ENCODE measurements at places on chromosomes 1 and 21. TPM values are rescaled to one million over a fixed set of nuclear protein-coding genes. Genes with fewer than 3 reads are reported as not detected.

LAPTM5 gene
- total RNA-seq = 205 TPM

GRCh38 chr1:34808051-34808810, 15.4 kb downstream of the GJA4 start:
- no peak for DNase-seq

TMEM54 gene
- 16.2 TPM for total RNA-seq

DNA sequence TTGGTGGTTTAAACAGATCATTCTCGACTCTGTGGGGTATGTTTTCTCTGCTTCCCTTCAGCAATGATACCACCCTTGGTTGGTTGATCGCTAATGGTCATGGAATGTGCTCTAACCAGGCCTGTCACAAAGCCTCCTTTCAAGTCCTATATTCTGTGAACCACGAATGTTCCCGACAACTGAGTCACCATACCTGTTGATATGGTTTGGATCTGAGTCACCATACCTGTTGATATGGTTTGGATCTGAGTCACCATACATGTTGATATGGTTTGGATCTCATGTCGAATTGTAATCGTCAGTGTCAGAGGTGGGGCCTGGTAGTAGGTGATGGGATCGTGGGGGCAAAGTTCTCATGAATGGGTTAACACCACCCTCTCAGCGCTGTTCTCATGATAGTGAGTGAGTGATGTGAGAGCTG, 10.2 kb upstream of the CAMK2N1 start:
- no peak for DNase-seq

DNA sequence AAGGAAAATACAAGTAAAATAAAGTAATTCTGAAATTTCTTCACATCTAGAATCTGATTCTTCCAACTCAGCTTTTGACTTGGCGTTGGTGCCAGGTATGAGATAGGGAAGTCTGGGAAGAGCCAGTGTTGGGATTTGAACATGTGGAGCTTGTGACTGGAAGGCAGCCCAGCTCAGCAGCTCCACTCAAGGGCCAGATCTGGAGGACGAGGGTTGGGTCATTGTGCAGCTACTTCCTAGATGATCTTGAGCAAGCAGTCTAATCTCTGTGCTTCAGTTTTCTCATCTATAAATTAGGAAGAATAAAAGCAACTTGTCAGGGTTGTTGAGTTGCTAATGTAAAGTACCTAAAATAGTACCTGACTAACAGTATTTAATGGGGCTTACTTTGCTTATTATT, 5.0 kb downstream of the ADARB1 start:
- DNase-seq = no peak

GRCh38 chr1:223250632-223251015, 107.6 kb upstream of the TLR5 start:
- no peak for DNase-seq

GRCh38 chr1:203204756-203205155, 18.3 kb upstream of the CHI3L1 start:
- DNase-seq = no peak

DNA sequence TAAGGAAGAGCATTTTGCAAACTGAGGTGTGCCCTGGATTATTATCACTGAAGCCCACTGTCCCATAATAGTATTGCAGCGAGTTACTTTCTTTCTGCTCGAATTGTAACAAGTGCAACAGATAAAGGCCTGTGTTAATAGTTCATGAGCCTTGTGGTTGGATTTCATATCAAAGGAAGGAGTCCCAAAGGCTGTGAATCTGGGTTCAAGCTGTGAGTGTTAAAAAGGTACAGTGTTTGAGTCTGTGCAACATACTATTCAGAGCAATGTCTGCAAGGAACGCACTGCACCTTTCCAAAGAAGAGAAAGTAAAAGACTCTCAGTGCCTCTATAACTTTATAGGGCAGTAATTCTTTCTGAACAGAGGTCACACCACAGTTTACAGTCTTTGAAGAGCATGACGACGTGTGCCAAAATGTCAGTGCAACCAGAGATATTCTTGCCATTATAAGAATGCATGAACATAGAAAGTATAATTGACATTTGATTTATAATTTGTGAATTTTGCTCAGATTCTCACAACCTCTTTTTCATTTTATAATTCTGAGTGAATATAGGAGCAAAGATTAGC, 79.1 kb downstream of the CDC7 start:
- no peak for DNase-seq

OR10J1 gene
- not detected for total RNA-seq

GRCh38 chr21:33899199-33899598, 16.4 kb downstream of the ATP5PO start:
- no peak for DNase-seq

GRCh38 chr1:31746687-31747086, 17.5 kb downstream of the ADGRB2 start:
- no peak for DNase-seq

DNA sequence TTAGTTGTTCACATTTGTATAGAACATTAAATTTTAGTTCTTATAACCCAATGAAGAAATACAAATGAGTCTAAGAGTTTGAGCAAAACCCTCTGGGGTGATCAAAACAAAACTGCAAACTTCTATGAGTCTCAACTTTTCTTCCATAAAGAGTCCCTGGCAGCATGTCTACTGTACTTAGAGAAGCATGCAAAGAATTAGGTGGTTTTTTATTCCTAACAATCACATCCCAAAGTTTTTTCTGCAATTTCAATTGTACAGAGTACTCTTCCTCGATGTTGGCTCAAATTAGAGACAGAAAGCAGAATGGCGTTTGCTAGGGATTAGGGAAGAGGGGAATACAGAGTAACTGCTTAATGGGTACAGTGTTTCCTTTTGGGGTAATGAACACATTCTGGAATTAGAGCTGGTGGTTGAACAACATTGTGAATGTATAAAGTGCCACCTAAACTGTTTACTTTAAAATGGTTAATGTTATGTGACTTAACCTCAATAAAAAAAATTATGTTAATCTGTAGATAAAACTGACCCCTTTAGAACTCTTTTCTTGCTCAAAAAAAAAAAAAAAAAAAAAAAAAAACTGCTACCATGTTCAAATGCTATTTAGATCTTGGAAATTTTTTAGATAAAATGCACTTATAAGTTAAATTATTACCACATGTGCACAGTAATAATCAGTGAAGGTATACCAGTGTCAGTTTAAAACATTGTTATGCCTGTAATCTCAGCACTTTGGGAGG, 4.8 kb downstream of the RC3H1 start:
- no peak for DNase-seq

DNA sequence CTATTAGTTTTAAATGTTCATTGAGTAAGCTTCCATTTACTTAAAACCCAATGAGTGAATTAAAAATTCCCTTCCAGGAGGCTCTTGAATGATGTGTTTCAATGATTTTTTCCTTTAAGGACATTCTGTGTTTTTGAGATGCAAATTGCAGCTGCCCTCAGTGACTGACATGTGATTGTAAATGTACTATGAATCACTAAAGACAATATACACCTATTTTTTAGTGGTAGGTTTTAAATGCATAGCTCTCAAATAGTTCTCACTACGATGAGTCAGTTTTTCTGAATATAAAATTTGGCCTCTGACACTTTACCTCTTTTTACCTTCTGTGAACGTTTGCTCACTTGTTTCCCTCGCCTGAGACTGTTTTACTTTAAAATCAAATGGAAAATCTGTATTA, 204.7 kb downstream of the BARHL2 start:
- no peak for DNase-seq

ACTL8 gene
- not detected for total RNA-seq

DNA sequence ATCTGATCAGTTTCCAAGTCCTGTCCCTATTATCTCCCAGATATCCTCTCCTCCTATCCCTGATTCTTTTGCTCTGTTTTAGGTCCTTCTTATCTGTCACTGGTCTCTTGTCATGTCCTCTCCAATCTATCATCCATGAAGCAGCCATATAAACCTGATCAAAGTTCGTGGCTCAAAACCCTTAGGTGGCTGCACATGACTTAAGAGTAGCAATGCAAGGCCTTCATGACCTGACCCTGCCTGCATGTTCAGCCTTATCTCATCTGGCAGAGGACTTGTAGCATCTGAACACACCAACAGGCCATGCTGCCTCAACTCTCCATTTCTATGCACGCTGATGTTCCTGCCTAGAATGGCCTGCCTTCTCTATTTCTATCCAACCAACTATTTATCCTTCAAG, 65.2 kb downstream of the NOS1AP start:
- no peak for DNase-seq

DNA sequence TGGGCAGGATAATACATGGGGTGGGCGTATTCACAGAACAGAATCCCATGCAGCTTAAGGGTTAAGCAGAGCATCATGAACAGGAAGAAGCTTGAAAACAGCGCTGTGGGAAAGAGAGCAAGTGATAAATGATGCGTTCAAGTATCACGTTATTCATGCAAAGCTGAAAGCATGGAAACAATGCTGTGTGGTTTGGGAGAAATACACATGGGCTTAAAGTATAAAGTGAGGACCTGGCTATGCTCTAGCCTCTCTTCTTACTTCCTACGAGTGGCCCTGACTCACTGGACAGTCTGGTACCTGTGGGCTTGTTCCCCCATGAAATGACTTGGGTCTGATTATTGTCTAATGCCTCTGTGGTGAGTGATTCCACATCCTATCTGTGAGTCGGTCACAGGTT, 25.7 kb downstream of the TMPRSS2 start:
- no peak for DNase-seq

CLDN14 gene
- not detected for total RNA-seq

DNA sequence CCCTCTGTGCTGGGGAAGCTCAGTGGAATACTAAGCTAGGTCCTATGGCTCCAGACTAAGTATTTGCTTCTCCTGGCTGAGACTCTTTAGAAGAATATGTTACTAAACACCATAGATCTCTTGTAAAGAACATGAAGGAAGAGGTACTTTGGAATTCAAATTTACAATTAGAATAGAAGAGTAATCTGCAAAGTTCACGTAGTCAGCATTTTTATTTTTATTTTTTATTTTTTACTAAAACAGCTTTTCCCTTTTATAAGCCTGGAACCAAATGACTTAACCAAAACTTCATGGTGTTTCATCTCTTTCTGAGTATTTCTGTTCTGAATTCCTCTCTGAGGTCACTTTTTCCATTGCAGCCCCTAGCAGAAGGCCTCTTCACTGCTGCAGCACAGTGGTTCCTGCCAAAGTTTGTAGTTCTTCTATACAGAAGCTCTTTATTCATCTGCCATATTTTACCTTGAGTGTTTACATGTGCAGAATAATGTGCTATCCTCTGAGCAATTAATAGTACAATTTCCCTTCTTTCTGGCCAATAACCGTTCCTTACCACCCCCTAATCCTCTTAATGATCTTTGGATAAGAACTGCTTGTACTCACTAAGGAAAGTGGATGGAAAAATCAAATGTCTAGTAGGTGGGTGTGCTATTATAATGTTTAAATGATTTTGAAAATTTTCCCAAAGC, 27.2 kb downstream of the TSEN15 start:
- DNase-seq = no peak

DNA sequence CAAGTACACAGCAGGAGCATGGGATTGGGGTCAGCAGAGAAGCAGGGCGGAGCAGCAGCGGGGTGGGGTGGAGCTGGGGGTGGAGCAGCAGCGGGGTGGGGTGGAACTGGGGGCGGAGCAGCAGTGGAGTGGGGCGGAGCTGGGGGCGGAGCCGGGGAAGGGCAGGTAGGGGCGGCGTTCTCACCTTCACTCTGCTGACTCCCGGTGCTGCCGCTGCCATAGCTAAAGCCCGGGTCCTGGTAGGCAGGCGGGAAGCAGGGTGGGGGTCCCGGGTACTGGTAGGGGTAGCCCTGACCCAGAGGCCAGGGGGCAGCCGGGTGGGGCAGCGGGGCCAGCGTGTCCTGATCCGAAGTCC, 6.7 kb downstream of the TAS1R3 start:
- DNase-seq = no peak

DNA sequence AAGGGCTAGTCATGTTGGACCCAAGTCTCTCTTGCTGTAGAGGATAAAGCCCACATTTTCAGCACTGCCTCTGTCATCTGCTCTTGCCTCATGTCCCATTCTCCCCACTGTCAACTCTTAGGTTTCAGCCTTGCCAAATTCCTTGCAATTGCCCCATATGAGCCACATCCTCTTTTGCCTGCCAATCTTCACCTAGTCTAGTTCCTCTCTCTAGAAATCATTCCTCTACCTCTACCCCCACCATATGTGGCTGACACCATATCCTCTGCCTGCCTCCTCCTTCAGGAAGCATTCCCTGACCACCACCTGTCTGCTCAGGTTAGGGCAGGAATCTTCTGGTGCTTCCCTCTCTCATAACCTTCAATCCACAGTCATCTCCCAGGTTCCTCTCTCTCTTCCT, 38.2 kb downstream of the SLC9A1 start:
- no peak for DNase-seq

- no peak for DNase-seq
Observed at GRCh38 chr1:168676861-168677260, 52.1 kb downstream of the DPT start.

DNA sequence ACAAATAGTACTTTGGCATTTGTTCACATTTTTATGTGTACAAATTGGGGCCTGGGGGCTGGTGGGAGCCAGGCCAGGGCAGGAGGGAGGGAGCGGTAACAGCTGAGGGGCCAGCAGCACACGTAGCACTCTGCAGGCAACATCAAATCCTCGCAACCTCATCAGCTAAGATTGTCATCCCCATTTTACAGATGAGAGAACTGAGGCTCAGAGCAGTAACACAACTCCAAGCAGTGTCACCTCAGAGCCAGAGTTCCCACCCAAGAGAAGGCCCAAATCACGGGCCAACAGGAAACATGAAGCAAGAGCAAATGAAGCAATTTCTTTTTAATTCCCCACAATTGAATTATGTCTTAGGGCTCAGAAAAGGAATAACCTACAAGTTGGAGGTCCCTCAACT, 14.1 kb downstream of the IFFO2 start:
- no peak for DNase-seq

DNA sequence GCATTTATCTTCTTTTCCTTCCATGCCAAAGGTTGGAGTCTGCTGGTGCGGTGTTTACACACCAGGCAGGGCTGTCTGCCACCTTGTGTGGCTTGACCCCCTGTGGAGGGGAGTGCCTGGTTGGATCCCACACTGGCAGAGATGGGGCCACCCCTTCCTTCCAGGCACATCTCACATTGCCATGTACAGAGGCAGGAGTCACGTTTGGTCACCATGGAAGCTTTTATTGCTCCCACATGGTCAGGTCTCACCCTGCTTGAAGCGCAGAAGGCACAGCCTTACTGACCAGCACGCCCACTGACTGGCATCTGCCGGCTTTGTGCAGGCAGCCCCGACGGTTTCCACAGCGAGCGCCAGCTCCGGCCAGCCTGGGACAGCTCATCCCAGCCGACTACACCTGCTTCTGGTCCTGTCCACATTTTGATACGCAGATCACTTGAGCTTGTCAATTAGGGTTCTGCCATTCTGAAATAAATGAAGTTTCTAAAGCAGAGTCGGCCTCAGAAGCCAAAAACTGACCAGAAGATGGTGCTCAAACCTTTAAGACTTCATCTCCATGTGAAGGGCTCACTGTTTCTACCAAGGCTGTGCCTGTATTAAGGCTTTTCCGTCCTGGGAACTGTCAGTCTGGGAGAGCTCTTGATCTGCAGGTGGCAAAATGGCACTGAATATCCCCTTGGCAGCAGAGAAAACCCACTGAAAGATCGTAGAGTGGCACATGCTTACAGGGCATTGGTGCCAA, 35.6 kb upstream of the EPHA8 start:
- DNase-seq = no peak

GRCh38 chr1:85409516-85409915, 55.4 kb downstream of the DDAH1 start:
- DNase-seq = no peak

- DNase-seq = no peak
Observed at GRCh38 chr1:228058949-228059633, 23.4 kb upstream of the ARF1 start.

GRCh38 chr1:179080866-179081686, 794 bp upstream of the TOR3A start:
- no peak for DNase-seq

OR2T33 gene
- 0.69 TPM for total RNA-seq

TAL1 gene
- total RNA-seq = 7.3 TPM

USH2A gene
- total RNA-seq = not detected

A3GALT2 gene
- total RNA-seq = not detected

- no peak for DNase-seq
Observed at GRCh38 chr1:232211149-232211548, 418.8 kb downstream of the SIPA1L2 start.

Measured in omental fat pad (tissue), 4 donors.